Right cardiac atrium (tissue), 5 donors: ENCODE measurements at places on chromosomes 16 and 17. TPM values are rescaled to one million over a fixed set of nuclear protein-coding genes. Genes with fewer than 3 reads are reported as not detected.

- no peak for DNase-seq
These were observed 7.8 kb upstream of the PSMC3IP start for GRCh38 chr17:42585353-42585752.

The KRTAP2-1 gene
- total RNA-seq = not detected

GRCh38 chr16:85800321-85800669 is 800 bp downstream of the COX4I1 start:
- DNase-seq = no peak

DNA sequence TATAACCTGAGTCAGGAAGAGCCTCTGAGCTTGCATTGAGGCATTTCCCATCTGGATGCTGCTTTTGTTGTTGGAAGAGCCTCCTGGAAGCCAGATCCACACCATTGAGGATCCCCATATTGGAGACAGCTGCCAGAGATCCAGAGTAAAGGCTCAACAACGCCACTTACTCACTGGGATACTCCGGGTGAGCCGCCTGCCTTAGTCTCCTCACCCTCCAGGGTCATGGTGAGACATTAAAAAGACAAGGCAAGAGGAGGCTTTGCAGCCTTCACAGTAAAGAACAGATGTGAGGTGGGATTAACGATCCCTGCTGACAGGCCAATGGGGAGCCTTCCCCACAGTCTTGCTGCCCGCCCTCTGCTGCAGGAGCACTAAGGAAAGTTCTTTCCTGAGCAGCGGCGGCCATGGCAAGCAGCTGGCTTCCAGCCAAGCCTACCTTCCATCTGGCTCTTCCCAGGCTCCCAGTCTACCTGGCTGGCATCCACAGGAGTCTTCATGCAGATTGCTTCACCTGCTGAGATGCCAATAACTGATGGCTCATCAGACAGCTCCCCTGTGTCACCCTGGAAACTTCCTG is 198.5 kb downstream of the CYLD start:
- DNase-seq = no peak

DNA sequence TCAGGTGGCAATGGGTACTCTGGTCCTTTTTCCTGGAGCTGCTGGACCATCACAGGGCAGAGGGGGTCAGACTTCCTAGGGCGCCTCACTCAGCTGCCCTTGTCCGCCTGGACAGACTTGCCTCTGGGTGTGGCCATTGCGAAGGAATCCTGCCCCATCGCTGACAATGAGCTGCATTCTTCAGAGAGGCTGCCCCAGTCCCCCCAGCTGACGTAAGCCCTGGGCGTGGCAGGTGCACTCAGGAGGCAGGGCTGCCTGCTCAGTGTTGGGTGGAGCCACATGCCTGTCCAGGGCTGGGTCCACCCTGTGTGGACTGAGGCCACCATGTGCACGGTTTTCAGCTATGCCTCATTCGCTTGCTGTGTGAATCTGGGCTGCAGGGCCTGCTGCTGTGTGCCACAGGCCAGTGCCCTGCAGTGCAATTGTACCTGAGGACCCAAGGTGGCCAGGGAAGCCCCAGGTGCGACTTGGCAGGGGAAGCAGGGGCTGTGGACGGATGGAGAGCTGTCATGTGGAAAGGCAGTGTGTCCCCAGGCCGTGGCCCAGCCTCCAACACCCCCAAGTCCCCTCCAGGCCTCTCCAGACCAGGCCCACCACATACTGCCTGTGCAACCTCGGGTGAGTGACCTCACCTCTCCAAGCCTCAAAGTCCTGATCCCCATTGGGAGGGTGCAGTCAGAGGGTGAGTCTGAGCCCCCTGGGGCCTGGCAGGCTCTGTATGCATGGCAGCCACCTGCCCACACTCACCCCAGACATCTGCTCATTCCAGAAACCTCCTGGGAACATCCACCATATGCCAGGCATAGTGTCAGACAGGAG is 14.0 kb upstream of the MPRIP start:
- DNase-seq = peak; percentile 89

- DNase-seq = peak; percentile 97
These were observed at the start of gene RHBDF2 for GRCh38 chr17:76501018-76501826. TSS of gene RHBDF2 (minus strand) at chr17:76501423. CDS start at chr17:76481524, 19,899 bp downstream.

DNA sequence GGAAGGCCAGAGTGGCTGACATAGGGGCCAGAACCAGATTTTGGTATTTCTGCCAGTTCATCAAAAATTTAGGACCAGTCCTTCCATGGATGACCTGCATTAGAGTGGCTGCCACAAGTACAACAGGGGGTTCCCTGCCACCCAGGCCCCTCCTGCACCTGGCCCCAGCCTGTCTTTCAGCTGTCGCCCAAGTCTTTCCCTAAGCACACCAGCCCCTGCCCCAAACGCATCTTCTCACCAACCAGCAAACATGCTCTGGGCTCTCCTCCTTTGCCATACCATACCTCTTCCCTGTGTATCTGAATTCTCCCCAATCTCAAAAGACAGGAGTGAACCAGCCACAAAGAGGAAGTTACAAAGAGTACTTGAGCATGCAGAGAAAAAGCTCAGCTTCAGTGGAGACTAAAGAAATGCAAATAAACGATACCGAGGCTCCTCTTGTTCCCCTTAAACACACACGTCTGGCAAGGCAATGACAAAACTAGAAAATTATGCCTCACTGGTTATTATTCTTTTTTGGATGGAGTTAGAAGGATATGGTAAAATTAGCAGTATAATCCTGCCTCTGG is 130.6 kb downstream of the DYNLRB2 start:
- DNase-seq = no peak

The MYH8 gene
- total RNA-seq = not detected

GRCh38 chr16:27966756-27967155 is 96.8 kb downstream of the GSG1L start:
- no peak for DNase-seq

- peak; percentile 87 for DNase-seq
These were observed 5.7 kb downstream of the GRN start for GRCh38 chr17:44350733-44351226.

- DNase-seq = peak; percentile 41
These were observed 88.8 kb upstream of the TNRC6C start for GRCh38 chr17:77869665-77870132.

- DNase-seq = no peak
These were observed 687.3 kb downstream of the CDH11 start for GRCh38 chr16:64434526-64435069.

DNA sequence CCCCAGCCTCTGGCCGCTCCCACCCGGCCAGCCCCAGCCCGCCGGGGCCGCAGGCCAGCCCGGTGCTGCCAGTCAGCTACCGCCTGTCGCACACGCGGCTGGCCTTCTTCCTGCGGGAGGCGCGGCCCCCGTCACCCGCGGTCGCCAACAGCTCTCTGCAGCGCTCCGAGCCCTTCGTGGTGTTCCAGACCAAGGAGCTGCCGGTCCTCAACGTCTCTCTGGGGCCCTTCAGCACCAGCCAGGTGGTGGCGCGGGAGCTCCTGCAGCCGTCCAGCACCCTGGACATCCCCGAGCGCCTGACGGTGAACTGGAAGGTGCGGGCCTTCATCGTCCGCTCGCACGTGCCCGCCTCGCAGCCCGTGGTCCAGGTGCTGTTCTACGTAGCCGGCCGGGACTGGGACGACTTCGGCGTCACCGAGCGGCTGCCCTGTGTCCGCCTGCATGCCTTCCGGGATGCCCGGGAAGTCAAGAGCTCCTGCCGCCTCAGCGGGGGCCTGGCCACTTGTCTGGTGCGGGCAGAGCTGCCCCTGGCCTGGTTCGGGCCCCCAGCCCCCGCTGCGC is 46.8 kb downstream of the TMEM132E start:
- no peak for DNase-seq

- DNase-seq = no peak
These were observed 76.3 kb downstream of the USP31 start for GRCh38 chr16:23072769-23073549.

- DNase-seq = no peak
These were observed 4.6 kb downstream of the FOXJ1 start for GRCh38 chr17:76136276-76137000.

GRCh38 chr17:42112552-42113176 is at the start of gene DHX58:
TSS of gene DHX58 (minus strand) at chr17:42112714. CDS start at chr17:42111892, 822 bp downstream.
- DNase-seq = peak; percentile 83

DNA sequence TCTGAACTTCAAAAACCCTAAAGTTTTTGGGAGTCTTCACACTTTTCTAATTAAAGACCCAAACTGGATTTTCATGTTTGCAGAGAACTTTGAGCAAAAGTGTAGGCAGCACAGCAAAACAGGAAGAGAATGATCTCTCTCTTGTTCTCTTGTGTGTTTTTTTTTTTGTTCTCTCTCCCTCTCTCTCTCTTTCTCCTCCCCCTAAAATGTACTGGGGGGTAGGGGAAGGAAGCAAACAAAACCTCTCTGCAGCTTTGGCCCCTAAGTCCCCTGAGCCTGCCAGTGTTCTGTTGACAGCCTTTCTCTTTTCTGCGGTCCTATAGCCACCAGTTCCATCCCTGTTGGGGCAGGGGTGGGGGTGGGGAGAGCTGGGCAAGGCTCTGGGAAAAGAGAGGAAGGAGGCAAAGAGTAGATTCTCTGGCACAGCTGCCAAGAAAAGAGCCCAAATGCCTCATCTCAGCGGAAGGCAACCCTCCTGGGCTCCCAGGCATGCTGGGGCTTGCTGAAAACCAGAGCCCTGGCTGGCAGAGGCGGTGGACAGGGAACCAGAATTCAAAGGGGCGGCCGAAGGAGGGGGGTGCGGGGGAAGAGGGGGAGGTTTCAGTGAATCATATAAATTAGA is 295.3 kb downstream of the SOX9 start:
- no peak for DNase-seq

The HOXB7 gene
- 0.50 TPM for total RNA-seq

The MT1M gene
- total RNA-seq = 3.0 TPM

The TMC8 gene
- 3.9 TPM for total RNA-seq

DNA sequence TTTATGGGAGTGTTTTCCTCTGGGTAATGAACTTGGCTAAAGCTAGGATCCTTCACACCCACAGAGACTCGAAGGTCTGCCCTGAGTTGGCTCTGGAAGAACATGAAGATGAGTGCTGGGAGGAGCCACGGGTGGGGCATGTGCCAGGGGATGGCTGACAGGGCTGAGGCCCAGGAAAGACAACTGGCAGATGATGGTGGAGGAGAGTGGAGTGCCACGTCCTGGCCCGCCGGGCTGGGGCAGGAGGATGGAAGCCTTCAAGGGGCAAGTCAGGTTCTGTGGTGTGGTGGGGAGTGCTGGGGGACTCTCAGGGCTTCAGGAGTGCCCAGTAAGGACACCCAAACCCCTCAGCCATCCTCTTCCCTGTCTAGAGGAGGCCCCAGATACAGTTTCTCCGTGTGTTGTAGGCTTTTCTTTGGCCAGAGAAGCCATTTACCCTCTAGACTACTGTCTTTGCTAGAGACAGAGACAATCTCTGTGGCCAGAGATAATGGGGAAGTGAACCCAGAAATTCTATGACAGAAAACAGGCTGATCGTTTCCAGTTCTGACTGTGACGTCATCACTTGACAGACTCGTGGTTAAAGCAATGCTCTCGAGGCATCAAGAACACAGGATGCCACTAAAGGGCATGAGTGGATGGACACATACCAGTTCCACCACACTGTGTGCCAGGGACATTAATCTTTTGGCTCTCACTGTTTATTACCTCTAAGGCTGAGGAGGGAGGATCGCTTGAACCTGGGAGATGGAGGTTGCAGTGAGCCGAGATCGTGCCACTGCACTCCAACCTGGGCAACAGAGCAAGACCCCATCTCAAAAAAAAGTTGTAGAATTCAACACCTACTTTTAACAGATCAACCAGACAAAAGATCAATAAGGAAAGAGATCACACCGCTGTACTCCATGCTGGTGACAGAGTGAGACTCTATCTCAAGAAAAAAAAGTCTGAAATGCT is 18.6 kb upstream of the SLC5A10 start:
- peak; percentile 63 for DNase-seq

The RTN4RL1 gene
- total RNA-seq = 3.9 TPM

The TBX6 gene
- total RNA-seq = 1.2 TPM

DNA sequence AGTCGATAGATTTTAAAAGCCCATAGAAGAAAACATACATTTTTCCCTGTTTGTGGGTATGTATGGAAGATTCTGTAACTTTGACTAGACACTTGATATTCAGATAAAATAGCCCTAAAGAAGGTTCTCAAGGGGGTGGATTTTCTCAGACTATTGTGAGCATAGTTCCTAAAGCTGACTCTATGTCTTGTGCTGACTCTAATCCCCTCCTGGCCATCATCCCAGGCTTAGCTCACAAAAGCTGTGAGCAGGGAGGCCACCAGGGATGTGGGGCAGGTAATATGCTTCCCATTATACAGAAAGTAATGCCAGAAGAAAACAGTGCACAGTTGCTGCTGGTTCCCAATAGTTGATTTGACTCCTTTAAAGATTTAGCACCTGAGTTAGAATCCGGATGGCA is 32.0 kb downstream of the CDH13 start:
- DNase-seq = no peak

The BLTP2 gene
- total RNA-seq = 70.6 TPM

- DNase-seq = peak; percentile 87
These were observed at the start of gene TEKT1 for GRCh38 chr17:6831661-6832263. TSS of gene TEKT1 (minus strand) at chr17:6831729. CDS start at chr17:6830376, 1,353 bp downstream.

DNA sequence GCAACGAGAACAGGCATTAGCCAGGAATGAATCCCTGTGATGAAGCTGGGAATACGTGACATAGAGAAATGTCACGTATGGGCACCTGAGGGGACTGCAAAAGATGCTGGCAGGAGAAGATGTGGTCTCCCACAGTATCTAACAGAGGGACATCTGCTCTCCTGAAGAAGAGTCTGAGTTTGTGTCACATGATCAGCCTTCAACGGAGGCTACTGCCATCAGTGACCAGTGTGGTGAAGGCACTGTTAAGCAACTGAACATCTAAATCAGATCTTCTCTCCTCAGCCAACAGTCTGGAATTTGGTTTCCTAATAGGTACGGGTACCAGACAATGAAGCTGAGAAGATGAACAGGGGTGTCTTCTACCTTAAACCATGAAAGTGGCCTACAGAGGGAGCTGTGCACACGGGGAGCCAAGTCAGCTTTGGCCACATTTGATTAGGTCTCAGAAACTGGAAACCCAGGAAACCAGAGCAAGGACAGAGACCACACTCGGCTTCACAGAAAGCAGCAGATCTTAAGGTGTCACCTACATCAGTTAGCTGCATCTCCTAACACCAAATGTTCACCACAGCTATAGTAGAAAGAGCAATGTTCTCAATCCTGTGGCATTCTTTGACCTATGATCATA is 41.8 kb downstream of the BRD7 start:
- DNase-seq = no peak

DNA sequence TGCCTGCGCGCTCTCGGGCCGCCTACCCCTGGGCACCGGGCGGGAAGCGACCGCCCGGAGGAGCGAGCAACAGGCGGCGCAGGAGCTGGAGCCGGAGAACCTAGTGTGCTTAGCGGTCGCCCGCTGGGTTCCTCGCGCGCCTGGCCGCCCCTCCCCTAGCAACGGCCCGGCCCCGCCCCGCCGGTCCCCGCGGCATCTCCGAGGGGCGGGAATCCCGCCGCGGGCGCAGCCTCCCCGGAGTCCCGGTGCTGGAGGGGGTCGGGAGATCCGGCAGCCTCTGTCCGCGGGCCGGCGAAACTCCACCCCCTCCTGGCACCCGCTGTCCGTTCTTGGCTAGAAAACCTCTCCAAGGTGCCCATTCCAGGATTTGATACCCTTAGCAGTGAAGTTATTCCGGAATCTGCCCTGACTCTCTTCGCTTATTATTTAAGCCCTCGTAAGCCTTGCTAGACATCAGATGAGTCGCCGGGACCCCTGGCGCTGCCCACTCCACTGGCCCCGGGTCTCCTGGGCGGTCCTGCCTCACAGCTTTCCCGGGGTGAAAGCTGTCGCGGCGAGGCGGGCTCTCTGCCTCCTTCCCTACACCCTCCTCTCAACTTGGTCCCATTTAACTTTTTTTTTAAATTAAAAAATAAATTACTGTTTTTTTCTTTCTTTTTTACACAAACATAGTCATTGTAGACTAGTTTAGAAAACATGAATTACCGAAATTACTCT is at the start of gene RPRML:
RPRML (minus strand) TSS at position 107 of the 717 bp plus-strand sequence. CDS start 246 bp downstream, outside the sequence.
- DNase-seq = peak; percentile 75
